Camera-type eye (tissue), 1 donor: ENCODE measurements at places on chromosomes 4 and X. TPM values are rescaled to one million over a fixed set of nuclear protein-coding genes. Genes with fewer than 3 reads are reported as not detected.

The POLA1 gene
- 30.6 TPM for total RNA-seq

The DKK2 gene
- total RNA-seq = 54.8 TPM

The HTN1 gene
- not detected for total RNA-seq

The CXorf58 gene
- total RNA-seq = 0.22 TPM

The ANXA10 gene
- not detected for total RNA-seq

The KCNIP4 gene
- total RNA-seq = 16.3 TPM

The PAGE2 gene
- not detected for total RNA-seq

The AMOT gene
- 30.5 TPM for total RNA-seq

The NMU gene
- 1.7 TPM for total RNA-seq

The FAM241A gene
- total RNA-seq = 2.7 TPM

The ARR3 gene
- 9.8 TPM for total RNA-seq

The GC gene
- total RNA-seq = not detected

The UXT gene
- total RNA-seq = 41.6 TPM

The SPIN4 gene
- total RNA-seq = 21.0 TPM

The VBP1 gene
- total RNA-seq = 82.9 TPM

The SPANXD gene
- total RNA-seq = not detected

The ZCCHC12 gene
- 14.9 TPM for total RNA-seq

The DMRTC1 gene
- total RNA-seq = 1.2 TPM

The VCX3A gene
- total RNA-seq = not detected

The RGN gene
- 11.4 TPM for total RNA-seq

The FGFBP2 gene
- not detected for total RNA-seq

The BMP3 gene
- 21.3 TPM for total RNA-seq

The IRS4 gene
- total RNA-seq = 5.8 TPM

The BST1 gene
- total RNA-seq = 4.9 TPM

The HSFX2 gene
- total RNA-seq = not detected

The CLRN2 gene
- not detected for total RNA-seq

The OCIAD1 gene
- 170 TPM for total RNA-seq

The SUPT20HL2 gene
- not detected for total RNA-seq

The NDP gene
- 13.5 TPM for total RNA-seq

The RHOH gene
- 1.8 TPM for total RNA-seq

The SMARCA1 gene
- 89.6 TPM for total RNA-seq

The ARMCX4 gene
- 23.3 TPM for total RNA-seq

The COPS4 gene
- total RNA-seq = 88.5 TPM

The TMPRSS11F gene
- total RNA-seq = not detected

The PDLIM3 gene
- total RNA-seq = 128 TPM

The UGT2B11 gene
- not detected for total RNA-seq

The ARMCX6 gene
- total RNA-seq = 38.4 TPM

The KIAA1210 gene
- total RNA-seq = 0.33 TPM

The SPIN2A gene
- total RNA-seq = 2.0 TPM

The ARAP2 gene
- total RNA-seq = 8.7 TPM
